ENCODE measurements at places on chromosomes 11 and 22.

- DNase-seq, result no peak
Observed at GRCh38 chr11:70503468-70504221, 105.3 kb downstream of the CTTN start.

GRCh38 chr11:64879244-64879900, 951 bp upstream of the EHD1 start:
- DNase-seq, result no peak

- DNase-seq, result no peak
Observed at GRCh38 chr11:64096835-64097234, 61.1 kb downstream of the FLRT1 start.

DNA sequence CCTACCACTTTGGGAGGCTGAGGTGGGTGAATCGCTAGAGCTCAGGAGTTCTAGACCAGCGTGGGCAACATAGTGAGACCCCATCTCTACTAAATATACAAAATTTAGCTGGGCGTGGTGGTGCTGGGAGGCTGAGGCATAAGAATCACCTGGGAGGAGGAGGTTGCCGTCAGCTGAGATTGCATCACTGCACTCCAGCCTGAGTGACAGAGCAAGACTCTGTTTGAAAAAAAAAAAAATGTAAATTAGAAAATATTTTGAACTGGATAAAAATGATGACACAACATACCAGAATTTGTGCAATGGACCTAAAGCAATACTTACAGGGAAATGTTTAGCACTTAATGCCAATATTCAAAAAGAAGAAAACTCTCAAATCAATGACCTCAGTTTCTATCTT, 46.4 kb downstream of the ATG16L2 start:
- DNase-seq, result no peak

DNA sequence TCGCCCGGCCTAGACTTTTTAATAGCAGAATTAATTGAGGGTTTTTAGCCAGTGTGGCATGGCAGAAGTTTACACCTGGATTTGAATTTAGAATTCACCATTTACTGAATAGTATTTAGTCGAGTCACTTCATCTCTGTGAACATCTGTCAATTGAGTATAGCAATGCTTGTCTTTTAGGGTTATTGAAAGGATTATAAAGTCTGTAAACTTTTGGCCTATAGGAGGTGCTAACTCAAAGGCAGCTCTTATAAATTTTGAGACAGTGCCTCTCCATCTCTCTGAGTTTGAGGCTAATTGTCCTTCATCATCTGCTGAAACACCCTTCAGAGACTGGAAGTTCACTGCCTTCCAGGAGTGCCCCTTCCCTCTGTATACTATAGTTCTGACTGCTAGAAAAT, 205.0 kb downstream of the NELL1 start:
- DNase-seq, result no peak

- DNase-seq, result no peak
Observed at GRCh38 chr11:18936002-18936673, 3.1 kb downstream of the MRGPRX1 start.

- DNase-seq, result no peak
Observed at GRCh38 chr11:45894555-45895247, 9.2 kb downstream of the MAPK8IP1 start.

GRCh38 chr22:45582955-45583320, 80.3 kb downstream of the FBLN1 start:
- no peak for DNase-seq

- no peak for DNase-seq
Observed at GRCh38 chr22:37525746-37526350, 6.6 kb upstream of the CARD10 start.

GRCh38 chr11:630871-631270, 3.9 kb upstream of the SCT start:
- DNase-seq, result no peak

DNA sequence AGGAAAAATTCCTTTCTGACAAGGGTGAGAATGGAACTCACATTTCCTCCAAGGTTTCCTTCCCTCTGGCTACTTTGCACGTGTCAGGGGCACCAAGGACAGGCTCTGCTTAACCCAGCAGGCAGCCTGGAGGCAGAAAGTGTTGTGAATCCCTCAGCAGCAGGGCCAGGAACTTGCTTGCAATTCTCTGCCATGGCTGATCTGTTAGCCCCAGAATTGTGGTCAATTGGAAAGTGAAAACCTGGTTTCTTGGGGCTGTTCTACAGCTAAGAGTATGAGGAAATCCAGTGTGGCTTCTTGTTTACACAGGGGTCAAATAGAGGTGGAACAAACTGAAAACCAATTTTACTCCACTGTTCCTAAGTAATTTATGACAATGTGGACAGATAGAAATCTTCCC, 38.3 kb upstream of the CEP295 start:
- DNase-seq, result no peak

Data from activated T-cell treated with anti-CD3 and anti-CD28 coated beads for 48 hours (primary cell).